ENCODE measurements at places on chromosomes 2 and 18. TPM values are rescaled to one million over a fixed set of nuclear protein-coding genes. Genes with fewer than 3 reads are reported as not detected.
A peak's percentile ranks its signal among the peaks of the same experiment; 100 is the strongest.

The CD8B2 gene
- not detected for total RNA-seq

The CFC1B gene
- total RNA-seq, result not detected

The KCNJ3 gene
- 0.31 TPM for total RNA-seq

The WNT10A gene
- 0.77 TPM for total RNA-seq

The RALBP1 gene
- total RNA-seq, result 58.2 TPM

The IGFBP2 gene
- total RNA-seq, result 104 TPM

The YPEL5 gene
- 73.0 TPM for total RNA-seq

The PLB1 gene
- total RNA-seq, result 5.3 TPM

The SPP2 gene
- total RNA-seq, result not detected

DNA sequence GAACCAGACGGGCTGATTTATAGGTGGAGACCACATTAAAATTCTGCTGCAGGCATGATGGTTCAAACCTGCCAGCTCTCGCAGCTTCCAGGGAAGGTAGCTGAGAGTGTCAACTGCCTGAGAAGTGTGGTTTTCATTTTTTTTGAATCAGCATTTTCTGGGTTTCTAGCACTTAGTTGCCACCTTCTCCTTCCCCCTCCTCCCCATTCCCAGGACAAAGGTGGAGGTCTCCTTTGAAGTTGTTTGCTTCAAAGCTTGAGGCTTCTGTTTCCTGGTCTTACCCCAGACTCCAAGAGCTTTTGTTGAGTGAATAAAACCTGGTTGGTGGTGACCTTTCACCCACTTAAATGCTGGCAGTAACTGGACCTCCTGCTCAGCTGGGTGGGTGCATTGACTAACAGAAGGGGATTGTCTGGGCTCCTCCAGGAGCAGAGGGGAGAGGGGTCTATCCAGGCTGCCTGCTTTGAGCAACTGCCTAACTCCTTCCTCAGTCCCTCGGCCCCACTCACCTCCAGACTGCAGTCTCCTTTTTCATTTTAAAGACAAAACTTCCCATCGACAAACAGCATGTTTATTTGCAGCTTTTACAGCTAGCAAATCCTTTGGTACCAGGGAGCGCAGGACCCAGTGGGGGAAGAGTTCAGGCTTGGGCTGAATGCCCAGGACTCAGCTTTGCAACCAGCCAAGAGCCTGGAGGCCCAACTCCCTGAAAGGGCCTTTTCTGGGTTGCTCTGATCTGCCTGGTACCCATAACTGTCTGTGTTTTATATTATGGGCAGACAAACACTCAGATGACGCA, 3.5 kb downstream of the RHOB start:
- peak; percentile 73 for DNase-seq

DNA sequence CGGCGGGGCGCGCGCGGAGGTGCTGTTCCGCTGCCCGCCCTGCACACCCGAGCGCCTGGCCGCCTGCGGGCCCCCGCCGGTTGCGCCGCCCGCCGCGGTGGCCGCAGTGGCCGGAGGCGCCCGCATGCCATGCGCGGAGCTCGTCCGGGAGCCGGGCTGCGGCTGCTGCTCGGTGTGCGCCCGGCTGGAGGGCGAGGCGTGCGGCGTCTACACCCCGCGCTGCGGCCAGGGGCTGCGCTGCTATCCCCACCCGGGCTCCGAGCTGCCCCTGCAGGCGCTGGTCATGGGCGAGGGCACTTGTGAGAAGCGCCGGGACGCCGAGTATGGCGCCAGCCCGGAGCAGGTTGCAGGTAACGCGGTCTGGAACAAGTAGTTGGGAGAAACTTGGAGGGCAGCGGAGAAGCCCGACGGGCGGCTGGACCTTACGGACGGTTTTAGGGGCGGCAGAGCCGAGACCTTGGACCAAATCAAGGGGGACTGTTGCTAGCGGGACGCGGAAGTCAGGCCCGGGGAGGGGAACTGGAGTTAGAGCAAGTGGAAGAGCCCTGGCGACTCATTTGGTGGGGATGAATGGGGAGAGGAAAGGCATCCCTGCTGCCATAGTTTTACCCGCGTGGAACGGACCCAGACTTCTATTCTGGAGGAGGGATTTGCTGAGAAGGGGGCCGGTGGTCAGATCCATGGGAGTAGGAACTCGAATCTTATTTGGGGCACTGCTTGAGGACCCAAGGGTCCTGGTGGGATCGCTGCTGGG, 573 bp downstream of the IGFBP2 start:
- DNase-seq, result no peak

DNA sequence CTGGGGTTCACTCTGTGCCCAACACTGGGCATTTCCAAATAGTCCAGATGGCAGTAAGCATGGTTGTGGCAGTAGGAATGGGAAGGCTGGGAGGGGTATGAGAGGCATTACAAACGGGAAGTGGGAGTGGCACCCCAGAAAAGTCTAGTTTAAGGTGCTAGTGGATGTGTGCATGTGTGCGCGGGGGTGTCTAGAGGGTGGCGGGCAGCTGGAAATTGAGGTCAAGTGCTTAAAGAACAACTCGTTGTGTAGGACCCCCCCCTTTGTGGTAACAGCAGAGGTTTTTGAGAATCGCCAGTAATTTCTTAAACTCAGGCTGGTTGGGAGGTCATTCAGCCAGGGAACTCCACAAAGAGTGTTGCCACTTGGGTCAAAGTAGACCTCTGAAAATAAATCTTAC, 69.9 kb downstream of the RHBDD1 start:
- DNase-seq, result no peak

- no peak for DNase-seq
These were observed 87.5 kb downstream of the TFCP2L1 start for GRCh38 chr2:121197369-121198091.

DNA sequence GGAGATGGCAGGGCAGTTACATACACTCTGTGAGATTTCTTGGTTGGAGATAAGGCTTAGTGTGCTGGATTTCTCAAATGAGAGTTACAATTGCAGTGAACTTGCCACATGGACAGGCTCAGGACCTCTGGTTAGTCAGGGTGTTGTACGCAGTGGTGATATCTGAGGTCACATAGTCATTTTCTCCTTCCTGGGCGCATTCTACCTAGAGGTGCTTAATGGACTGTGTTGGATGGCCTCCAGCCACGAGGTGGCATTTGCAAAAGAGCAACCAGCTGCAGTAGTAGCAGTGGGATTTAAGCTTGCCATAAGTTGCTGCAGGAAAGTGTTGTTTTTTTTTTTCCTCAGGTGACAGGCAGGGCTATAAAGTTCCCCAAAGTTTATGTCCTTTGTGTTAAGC, 173.8 kb upstream of the TMEM200C start:
- no peak for DNase-seq

- DNase-seq, result no peak
These were observed 48.3 kb upstream of the MYL1 start for GRCh38 chr2:210363261-210363660.

DNA sequence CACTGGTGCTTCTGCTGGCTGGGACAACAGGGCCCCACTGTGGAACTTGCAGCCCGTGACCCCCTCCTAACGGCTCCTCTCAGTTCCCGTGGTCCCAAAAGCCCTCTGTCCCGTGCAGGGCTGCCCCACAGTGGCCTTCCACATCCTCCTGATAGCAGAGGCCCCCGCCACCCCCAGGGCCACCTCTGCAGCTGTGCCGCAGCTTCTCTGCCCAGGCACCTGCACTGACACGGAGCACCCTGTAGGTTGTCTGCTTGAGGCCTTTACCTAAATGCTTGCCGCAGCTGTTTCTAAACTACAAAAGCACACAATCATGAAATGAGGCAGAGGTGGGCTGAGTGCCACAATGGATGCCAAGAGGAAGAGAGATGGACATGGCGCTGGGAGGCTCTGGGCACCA, 13.5 kb upstream of the GRHL1 start:
- no peak for DNase-seq

DNA sequence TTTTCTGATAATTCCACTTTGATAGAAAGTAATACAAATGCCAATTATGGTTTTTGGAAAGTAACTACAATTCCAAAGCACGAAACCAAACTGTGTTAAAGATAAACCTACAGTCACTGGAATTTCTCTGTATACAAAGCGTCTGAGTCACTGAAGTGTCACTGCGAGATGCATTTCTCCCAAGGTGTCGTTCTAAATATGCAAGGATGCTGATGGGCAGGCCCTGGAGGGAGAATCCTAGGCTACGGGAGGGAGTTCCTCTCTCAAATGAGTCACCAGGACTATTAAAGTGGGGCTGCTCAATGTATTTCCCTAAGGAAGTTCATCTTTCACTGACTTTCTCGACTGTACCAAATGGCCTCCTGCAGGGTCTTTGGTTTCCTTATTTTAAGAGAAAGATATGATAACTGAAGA, 163.8 kb upstream of the STK17B start:
- DNase-seq, result no peak

DNA sequence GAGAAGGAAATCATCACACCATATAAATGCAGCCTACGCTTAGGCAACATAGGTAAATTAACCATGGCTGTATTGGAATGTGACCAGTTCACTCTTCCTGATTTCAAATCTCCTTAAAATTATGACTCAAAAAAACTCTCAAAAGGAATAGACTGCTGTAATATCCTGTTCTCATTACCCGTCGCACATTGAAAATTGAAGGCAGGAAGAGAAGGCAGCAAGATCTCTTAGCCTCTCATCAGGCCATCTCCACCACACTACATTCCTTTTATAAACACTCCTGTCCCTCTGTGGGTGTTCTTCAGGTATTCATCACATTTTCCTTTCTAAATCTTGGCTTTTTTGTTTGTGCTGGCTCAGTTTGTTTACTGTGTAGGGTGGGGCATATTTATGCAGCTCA, 83.2 kb downstream of the PPP1R1C start:
- no peak for DNase-seq

GRCh38 chr2:129905664-129906081, 73.8 kb upstream of the RAB6C start:
- DNase-seq, result no peak
